ENCODE measurements at places on chromosomes 3 and 15.

GRCh38 chr3:126417515-126417914, 22.8 kb downstream of the CFAP100 start:
- DNase-seq: no peak

DNA sequence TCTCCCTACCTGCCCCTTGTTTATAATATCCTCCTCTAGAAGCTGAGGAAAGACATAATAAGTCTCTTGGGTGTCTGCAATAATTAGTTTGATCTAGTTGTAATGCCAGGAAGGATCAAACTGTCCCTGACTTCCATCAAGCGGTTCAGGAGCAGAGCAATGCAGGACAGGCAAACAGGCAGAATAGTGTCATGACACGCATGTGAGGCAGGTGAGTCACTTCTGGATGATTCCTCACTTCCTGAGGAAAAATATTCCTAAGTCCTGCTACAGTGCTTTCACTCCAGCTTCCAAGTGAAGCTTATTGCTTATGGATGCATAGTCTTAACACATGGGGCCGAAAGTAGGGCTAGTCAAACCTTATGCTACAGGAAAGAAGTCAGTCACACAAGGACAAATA, 85.8 kb downstream of the GREM1 start:
- DNase-seq: no peak

- DNase-seq: no peak
Observed at GRCh38 chr15:57327985-57328471, 48.3 kb upstream of the CGNL1 start.

DNA sequence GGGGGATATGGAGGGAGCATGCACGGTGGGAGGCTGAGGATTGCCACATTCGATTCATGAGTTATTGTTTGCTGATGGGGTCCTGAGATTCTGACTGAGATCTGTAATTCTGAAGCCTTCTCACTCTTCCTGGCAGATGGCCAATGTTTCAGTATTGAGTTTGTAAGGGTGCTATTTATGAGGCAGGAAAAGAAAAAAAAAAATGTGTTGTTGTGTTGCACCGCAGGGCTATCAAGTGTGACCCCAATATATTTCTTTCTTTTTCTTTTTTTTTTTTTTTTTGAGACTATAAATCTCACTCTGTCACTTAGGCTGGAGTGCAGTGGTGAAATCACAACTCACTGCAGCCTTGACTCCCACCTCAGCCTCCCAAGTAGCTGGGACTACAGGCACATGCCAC, 3.2 kb upstream of the SENP2 start:
- no peak for DNase-seq

All from activated CD4-positive, alpha-beta T cell treated with anti-CD3 and anti-CD28 coated beads for 48 hours (primary cell).